ENCODE measurements at places on chromosomes 3 and 15.

- DNase-seq = no peak
These were observed 1.4 kb upstream of the NSMCE3 start for GRCh38 chr15:29270976-29271375.

DNA sequence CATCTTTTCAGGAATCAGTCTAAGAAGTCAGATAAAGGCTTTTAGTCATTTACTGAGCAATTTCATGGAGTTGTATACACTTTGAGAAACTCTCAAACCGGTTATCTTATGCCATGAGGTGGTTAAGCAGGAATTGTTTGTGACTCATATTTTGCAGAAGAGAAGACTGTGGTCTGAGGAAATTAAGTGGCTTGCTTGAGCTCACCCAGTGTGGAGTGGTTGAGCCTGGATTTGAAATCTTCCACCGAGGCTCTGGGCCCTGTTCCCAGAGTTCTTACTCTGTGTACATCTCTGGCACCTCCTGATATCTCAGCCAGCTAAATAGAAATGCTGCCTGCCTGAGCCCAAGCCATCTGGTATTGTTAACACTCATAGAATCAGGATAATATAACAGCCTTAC lies 37.8 kb upstream of the BCL6 start:
- DNase-seq = peak; percentile 72

DNA sequence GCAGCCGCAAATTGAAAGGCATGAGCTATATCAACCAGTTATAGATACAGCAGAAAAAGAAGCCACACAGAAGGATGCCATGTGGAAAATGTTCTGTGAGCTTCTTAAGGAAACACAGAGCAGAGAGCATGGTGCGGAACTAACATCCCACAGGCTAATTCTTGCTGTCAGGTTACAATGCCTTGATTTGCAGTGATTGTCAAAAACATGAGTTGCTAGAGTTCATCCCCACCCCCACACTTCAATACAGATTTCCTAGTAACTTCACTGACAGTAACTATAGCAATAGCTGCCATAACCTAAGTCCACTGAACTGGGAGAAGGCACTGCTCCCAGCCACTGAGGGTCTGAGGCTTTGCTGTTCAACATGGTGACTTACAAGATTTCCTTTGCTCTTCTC lies 821.6 kb downstream of the SQOR start:
- no peak for DNase-seq

- no peak for DNase-seq
These were observed 247.4 kb upstream of the SATB1 start for GRCh38 chr3:18672561-18672960.

GRCh38 chr3:179750720-179751328 lies 98.0 kb downstream of the USP13 start:
- DNase-seq = no peak

DNA sequence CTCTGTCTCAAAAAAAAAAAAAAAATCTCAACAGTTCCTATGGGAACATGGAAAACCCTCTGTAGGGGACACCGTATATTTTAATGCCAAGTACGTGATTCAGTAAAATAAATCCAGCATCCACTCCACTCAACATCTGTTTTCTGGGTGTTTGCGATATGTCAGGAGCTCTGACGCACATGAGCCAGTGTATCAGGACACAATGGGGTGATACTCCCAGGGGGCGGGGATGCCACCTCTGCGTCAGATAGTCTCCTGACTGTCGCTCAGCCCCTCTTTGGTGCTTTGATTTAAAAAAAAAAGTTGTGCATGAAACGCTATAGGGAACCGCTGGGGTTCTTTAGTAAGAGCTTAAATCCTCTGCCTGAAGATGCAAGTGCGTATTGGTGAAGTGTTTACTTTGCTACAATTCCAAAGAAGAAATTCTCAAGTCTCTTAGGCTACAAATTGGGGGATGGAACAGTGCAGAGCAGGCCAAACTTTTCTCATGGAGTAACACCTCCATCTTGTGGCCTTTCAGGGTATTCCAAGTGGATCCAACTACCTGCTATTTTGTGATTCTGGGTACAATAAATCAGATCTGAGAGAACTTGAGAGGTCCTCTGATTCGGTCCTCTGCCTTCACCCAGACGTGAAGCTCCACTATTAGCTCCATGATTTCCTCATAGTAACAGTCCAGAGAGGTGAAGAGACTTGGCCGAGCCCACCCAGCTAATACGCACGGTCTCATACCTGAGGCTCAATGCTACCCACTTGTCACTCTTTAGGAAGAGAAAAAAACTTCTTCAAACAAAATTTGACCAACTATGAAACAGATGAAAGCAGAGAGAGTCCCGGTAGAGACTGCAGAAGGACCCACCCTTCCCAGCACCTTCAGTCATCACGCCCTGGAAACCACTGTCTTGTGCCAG lies 9.3 kb upstream of the NR2E3 start:
- peak; percentile 56 for DNase-seq
